ENCODE measurements at places on chromosomes 4 and X. TPM values are rescaled to one million over a fixed set of nuclear protein-coding genes. Genes with fewer than 3 reads are reported as not detected.

ZXDA gene
- 1.8 TPM for total RNA-seq

TRIM61 gene
- 4.0 TPM for total RNA-seq

BCLAF3 gene
- 4.4 TPM for total RNA-seq

ZFYVE28 gene
- total RNA-seq: 1.8 TPM

DNA sequence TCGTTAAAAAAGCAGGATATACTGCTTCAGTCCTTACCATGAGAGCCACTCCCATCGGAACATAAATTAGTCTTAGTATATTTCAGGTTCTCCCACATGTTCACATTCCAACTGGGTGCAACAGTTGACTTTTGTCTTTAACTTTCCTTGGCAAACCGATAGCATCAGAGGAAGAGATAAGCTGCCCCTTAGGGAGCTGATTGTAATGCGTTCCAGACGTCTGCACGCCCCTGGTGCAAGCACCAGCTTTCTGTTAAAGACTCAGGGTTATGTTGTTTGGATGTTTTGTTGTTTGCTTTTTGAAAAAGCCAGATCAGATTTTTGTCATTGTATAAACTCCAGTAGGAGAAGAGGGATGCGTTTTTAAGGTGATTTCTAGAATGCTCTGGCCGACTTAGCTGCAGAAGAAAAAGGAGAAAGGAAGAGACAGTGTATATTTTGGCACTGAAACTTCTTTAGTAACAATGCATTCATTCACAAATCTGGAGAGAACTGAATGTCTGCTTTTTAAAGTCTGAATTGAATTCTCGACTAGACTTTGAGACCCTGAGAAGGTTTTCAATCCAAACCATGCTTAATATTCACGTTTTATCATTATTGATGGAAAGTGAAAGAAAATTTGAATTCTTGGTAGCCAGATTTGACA lies 160.9 kb downstream of the CBR4 start:
- H3K4me3 ChIP-seq: peak overlapping the region; percentile 57
- H3K27ac ChIP-seq: peak overlapping the region; percentile 84
- DNase-seq: no peak
- no peaks in the 10 kb centered on the region for H3K27me3 ChIP-seq

GRCh38 chr4:127379499-127379898 lies 253.3 kb upstream of the INTU start:
- no peaks in the 10 kb centered on the region for H3K4me1 ChIP-seq
- no peaks in the 10 kb centered on the region for H3K36me3 ChIP-seq
- no peak overlapping the region for H3K27ac ChIP-seq
- H3K27me3 ChIP-seq: no peaks in the 10 kb centered on the region

DNA sequence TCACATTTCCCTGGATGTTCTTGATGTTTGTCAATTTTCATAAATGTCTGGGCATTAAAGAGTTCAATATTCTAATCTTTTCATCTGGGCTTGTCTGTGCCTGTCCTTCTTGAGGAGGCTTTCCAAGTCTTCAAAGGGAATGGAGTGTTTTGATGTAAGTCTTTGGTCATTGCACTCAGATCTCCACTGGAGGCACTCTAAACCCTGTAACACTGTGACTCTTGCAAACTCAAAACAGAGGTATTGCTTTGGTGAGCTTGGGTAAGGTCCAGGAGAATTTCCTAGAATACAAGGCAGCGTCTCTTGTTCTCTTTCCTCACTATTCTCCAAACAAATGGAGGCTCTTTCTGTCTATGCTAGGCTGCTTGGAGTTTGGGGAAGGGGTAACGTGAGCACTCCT lies 1118.1 kb upstream of the PABPC4L start:
- peak; percentile 53 for DNase-seq
- H3K27me3 ChIP-seq: no peaks in the 10 kb centered on the region
- no peak overlapping the region for H3K4me3 ChIP-seq
- no peaks in the 10 kb centered on the region for H3K36me3 ChIP-seq

- H3K4me1 ChIP-seq: no peaks in the 10 kb centered on the region
- H3K36me3 ChIP-seq: no peaks in the 10 kb centered on the region
- no peak for DNase-seq
- no peak overlapping the region for H3K27ac ChIP-seq
- no peak overlapping the region for H3K4me3 ChIP-seq
- H3K27me3 ChIP-seq: no peaks in the 10 kb centered on the region
These were observed 168.2 kb downstream of the AMELX start for GRCh38 chrX:11461201-11462001.

DNA sequence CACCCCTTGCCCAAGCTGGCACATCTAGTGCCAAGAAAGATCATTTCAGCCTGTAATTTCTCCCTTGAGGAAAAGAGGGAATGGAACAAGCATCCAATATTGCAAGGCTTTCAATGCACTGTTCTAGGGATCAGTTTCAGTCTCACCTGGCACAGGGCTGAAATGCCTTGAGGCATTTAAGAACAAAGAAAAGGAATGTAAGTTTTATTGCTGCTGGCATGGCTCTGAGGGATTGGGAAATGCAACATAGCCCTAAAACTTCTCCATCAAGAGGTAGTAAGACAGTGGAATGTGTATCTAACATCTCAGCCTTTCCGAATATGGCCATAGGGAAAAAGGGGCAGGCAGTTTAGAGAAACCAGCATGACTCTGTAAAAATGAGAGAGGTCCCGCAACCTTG lies 732.6 kb upstream of the LCORL start:
- no peak overlapping the region for H3K4me3 ChIP-seq
- H3K36me3 ChIP-seq: no peaks in the 10 kb centered on the region
- H3K27me3 ChIP-seq: no peaks in the 10 kb centered on the region
- no peak for DNase-seq

GRCh38 chrX:155406429-155406828 lies 24.5 kb downstream of the F8A2 start:
- H3K36me3 ChIP-seq: no peaks in the 10 kb centered on the region
- no peak overlapping the region for H3K27ac ChIP-seq
- H3K27me3 ChIP-seq: no peaks in the 10 kb centered on the region
- DNase-seq: no peak
- no peaks in the 10 kb centered on the region for H3K4me1 ChIP-seq
- no peak overlapping the region for H3K4me3 ChIP-seq

- no peak overlapping the region for H3K27ac ChIP-seq
- peak overlapping the region; percentile 81 for H3K4me3 ChIP-seq
- peaks cover 6% of the 10 kb centered on the region for H3K4me1 ChIP-seq
- H3K27me3 ChIP-seq: peaks cover 42% of the 10 kb centered on the region
- no peaks in the 10 kb centered on the region for H3K36me3 ChIP-seq
These were observed 39.9 kb downstream of the FAM149A start for GRCh38 chr4:186144198-186144945.

DNA sequence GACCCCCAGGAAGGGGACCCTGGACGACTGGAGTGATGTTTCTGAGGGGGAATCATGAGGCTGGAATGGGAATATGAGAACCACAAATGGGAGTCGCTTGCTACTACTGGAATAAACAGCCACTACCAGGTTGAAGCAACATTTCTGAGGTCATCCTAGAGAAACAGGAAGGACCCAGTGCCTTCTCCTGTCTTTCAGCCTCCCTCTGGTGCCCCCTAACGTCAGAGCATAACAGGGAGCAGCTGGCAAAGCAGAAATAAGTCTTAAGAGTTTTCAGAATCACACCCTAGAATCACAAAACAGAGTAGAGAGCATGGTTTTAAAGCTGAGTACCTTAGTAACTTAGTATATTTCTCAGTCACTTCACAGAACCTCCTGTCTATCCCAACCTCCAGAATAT lies 347.8 kb upstream of the PITX2 start:
- no peaks in the 10 kb centered on the region for H3K36me3 ChIP-seq
- H3K27me3 ChIP-seq: peaks cover 32% of the 10 kb centered on the region
- H3K27ac ChIP-seq: no peak overlapping the region
- H3K4me1 ChIP-seq: no peaks in the 10 kb centered on the region
- DNase-seq: peak; percentile 94
